ENCODE measurements at places on chromosomes 16 and 17.

DNA sequence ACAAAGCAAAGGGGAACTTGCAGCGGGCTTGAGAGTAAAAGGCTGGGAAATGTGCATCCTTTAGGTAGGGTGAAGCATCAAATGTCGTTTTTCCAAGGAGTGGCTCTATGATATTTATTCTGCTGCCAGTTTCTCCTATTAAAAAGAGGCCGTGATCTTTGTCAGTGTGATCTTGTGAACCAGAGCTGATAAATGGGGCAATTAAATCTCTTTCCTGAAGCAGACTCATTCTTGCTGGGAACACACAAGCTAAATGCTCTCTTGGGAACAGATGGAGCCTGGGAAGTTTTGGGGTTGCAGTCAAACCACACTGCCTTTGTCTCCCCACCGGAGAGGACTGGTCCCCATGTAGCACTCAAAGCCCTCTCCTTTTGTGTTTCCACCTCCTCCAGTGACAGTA, 408.9 kb downstream of the GRIN2A start:
- no peak for DNase-seq

- DNase-seq: no peak
Observed at GRCh38 chr17:17827826-17828621, 8.8 kb downstream of the SREBF1 start.

DNA sequence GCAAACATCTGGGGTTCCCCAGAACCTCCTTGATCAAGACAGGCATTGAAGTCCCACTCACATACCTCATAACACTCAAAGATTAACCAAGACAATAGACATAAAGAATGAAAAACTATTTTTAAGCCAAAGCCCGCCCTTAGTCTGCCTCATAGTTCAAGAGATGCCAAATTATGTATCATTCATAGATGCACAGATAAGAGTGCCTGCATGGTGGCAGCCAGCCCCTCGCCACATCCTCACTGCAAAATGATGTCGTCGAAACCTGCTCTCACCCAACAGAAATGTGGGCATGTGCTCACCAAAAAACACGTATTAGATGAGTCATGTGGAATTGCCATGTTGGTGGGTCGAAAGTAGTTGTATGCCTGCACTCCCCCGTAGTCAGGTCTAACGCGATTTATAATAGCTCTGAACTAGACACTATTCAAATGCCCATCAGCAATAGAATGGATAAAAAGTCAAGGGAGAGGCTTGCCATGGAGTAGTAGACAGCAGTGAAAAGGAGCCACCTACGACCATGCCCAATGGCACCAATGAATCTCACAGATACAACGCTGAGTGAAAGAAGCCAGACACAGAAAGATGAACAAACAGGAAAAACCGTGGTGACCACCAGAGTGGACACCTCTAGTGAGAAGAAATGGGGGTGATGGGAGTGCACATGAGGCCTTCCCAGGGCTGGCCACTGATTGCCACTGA, 64.8 kb downstream of the C16orf95 start:
- no peak for DNase-seq

DNA sequence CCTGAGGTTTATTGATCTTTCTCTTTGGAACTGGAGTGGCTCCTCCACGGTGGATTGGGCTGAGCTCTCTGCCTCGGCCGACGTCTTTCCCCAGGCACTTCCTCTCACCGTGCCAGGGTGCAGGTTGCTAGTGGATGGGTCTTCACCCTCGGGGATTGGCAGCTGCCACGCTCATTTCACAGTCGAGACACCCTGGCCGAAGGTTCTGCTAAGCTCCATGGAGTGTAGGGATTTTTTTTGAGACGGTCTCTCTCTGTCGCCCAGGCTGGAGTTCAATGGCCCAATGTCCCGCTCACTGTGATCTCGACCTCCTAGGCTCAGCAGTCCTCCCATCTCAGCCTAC, 280.8 kb downstream of the SEC14L1 start:
- DNase-seq: no peak

DNA sequence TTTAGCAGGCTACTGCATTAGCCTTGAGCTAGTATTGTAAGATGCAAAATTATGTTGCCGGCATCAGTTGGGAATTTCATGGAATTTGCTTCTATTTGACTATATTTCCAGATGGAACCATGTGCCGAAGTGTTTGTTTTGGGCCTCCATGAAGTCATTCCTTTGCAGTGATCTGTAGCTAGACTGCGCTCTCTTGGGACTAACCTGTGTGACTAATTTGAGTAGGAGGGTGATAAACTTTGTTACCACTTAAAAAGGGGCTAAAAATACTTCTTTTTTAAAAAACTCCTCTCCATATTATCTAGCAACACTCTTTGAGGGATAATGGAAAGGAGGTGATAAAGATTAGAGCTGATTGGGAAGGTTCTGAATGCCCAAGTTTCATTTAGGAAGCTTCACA, 166.8 kb upstream of the TBX2 start:
- DNase-seq: no peak

- DNase-seq: no peak
Observed at GRCh38 chr17:2084036-2084765, 29.3 kb downstream of the HIC1 start.

DNA sequence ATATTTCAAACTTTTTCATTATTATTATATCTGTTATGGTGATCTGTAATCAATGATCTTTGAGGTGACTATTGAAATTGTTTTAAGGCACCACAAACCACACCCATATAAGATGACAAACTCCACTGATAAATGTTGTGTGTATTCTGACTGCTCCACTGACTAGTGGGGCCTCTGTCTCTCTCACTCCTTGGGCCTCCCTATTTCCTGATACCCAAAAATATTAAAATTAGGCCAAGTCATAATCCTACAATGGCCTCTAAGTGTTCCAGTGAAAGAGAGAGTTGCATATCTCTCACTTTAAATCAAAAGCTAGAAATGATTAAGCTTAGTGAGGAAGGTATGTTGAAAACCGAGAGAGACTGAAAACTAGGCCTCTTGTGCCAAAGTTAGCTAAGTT, 23.4 kb downstream of the CYLD start:
- no peak for DNase-seq

GRCh38 chr17:8056232-8056975, 17.5 kb downstream of the ALOX15B start:
- DNase-seq: no peak

DNA sequence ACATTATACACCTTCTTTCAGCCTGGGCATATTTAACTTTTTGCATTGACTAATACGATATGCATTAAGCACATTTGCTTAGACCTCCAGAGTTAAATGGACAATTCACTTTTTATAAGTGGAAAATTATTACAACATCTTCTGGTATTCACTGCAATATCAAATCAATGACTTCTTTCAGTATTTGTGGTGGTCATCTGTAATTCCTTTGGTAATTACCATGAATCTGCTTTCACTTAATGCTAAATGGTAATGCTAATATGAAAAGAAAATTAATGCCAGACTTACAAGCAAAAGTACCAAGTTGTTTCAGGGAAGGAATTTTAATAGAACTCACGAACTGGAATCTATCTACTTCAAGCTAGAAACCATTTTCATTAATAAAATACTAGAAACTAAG, 6.4 kb downstream of the GPATCH8 start:
- no peak for DNase-seq

- DNase-seq: peak; percentile 89
Observed at GRCh38 chr17:58631523-58632323, 60.1 kb downstream of the TEX14 start.

DNA sequence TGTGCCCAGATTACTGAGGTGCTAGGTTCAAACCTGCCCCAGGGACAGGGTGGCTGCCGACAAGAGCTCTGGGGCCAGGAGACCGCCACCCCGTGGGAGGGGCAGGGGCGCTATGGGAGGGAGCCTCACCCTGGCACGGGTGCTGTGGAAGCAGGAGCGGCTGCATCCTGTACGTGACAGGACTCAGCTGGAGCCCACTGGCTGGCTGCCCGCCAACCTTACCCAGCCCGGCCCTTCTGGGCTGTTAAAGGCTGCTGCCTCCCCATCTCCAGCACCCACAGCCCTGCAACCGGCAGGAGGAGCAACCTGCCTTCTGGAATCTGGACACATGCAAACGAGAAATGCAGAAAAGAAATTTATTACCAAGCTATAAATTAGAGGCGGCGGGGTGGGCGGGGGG, 11.2 kb downstream of the PAM16 start:
- no peak for DNase-seq

DNA sequence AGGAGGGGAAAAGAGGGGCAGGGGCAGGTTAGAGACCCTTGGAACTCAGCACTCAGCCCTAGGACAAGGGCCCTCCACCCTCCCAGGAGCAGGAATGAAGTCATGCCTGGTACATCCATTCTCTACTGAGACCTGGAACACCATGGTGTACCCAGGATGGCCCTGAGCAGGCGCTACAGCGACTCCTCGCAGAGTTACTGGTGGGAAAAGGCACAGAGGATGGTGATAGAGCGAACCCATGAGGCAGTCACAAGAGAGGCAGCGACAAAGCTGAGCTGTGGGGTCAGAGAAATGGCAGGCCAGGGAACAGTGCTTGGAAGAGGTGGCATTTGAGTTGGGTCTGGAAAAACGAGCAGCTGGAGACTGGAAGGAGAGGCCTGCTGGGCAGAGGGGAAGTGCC, 37.5 kb downstream of the SRCIN1 start:
- DNase-seq: no peak

DNA sequence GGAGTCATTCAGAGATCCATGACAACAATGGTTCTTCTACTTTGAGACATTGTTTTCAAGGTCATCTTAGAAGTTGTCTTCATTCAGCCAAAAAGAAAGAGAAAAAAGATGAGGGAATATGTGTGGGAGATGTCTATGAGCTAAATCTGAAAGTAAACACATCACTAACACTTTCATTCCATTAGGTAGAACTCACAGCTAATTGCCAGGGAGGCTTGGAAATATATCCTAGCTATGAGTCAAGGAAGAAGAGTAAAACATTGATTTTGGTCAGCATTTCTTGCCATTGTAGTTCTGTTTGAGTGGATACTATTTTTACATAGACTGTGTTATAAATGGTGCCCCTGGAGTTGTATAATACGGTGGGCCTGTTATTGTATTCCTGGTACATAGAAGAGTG, 316.4 kb upstream of the MYOCD start:
- no peak for DNase-seq

- DNase-seq: no peak
Observed at GRCh38 chr16:66673691-66674090, 22.9 kb downstream of the CMTM4 start.

GRCh38 chr17:6679241-6679640, 27.7 kb downstream of the C17orf100 start:
- no peak for DNase-seq

DNA sequence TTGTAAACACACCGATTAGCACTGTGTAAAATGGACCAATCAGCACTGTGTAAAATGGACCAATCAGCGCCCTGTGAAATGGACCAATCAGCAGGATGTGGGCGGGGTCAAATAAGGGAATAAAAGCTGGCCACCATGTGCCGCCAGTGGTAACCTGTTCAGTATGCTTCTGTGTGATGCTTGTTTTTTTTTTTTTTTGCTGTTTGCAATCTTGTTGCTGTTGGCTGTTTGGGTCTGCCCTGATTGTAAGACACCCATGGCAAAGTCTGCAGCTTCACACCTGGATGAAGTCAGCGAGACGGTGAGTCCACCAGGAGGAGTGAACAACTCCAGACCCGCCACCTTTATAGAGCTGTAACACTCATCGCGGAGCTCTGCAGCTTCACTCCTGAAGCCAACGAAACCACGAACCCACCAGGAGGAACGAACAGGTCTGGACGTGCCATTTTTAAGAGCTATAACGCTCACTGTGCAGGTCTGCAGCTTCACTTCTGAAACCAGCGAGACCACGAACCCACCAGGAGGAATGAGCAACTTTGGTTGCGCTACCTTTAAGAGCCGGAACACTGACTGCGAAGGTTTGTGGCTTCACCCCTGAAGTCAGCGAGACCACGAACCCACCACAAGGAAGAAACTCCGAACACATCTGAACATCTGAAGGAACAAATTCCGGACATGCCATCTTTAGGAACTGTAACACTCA, 85.0 kb upstream of the MED9 start:
- DNase-seq: no peak

DNA sequence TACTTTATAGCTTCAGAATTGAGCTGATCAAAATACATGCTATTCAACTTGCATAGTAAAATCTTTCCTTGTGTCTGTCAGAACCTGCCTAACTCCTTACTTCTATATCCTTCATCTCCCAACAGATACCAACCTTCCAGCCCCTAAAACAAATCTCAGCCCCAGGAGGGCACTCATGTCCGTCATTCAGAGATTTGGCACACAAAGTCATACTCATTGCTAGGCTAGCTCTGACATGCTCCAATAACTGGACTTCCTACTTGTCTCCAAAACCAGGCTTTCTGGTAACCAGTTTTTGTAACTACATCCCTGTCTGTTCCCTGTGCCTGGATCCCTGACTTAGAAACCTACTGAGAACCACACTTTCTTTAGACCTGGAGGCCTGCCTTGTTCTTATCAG, 37.5 kb upstream of the DHX40 start:
- no peak for DNase-seq

DNA sequence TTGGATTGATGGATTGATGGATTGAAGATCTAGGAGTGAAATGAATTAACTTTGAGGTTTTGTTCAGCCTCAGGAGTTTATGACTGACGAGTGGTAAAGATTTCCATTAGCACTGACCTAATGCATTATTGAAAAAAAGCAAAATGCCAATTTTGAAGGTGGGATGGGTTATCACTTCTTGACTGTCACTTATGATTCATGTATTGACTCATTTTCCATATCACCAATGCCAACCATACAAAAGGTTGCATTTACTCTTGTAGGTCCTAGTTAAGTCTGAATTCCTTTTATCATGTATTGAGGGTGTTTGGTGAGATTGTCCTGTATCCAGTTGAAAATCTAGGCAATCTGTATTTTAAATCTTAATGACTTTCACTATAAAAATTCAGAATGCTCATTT, 57.6 kb downstream of the KNOP1 start:
- DNase-seq: no peak

DNA sequence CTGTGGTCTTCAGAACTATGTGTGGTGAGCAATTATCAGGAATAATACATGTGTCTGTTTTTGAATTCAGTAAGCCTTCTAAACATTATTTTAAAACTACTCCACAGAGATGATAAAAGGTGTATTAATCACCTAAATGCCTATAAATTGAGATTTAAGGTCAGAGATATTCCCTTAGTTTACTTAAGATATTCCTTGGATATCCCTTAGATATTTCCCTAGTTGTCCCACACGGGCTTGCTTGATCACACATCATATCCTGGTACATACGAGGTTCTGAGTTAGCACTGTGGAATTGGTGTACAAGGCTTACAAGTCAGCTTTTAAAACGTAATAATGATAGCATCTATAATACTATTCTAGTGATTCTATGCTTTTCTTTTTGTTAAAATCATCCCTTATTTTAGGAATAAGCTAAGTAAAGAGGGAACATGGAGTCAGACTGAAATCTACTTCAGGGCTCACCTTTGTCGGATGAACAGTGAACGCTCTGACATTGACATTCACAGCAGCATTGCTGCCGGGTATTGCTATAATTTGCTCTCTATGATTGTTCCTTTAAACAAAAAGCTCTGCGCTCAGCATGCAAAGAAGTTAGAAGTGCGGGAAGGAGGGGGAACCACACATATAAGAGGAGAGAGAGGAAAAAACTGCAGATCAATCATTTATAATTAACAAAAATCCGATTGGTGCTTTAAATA, 136.5 kb downstream of the SKAP1 start:
- no peak for DNase-seq

Data from NCI-H2107 (cell line).